ENCODE measurements at places on chromosomes 5 and 9.

DNA sequence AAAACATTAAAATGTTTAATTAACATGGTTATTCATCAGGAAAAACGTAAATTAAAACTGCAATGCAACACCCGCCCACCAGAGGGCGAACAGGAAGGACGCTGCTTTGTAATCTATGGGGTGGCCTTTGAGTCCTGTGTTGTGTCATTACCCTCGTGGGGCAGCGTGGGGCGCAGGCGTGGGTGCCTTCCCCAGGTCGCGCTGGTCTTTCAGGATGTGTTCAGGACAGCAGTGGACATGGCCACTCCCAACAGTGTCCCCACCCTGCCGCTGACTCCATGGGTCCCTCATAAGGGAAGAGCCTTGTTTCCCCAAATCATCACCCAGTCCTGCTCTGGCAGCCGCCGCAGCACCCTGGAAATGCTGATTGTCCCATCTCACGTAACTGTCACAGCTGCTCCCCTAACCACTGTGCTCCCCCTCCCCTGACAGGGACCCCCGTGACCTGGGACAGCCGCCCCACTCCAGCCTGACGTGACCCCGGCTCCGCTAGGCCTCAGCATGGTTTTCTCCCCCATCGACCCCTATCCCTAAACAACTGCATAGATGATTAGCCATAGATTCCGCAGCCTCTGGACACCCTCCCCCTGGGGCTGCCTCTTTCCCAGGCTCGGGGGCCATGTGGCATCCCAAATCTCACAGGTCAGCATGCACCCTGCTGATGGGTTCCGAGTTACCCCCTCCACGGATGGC lies 36.4 kb downstream of the GLT6D1 start:
- peak; percentile 68 for DNase-seq
- no peak overlapping the region for H3K4me3 ChIP-seq
- no peak overlapping the region for H3K27ac ChIP-seq
- no peaks in the 10 kb centered on the region for H3K4me1 ChIP-seq
- no peaks in the 10 kb centered on the region for H3K36me3 ChIP-seq

- peaks cover 14% of the 10 kb centered on the region for H3K4me1 ChIP-seq
- DNase-seq = no peak
- H3K27me3 ChIP-seq = no peaks in the 10 kb centered on the region
- H3K27ac ChIP-seq = no peak overlapping the region
Observed at GRCh38 chr5:177131352-177132135, 2.0 kb upstream of the NSD1 start.

- H3K4me1 ChIP-seq = no peaks in the 10 kb centered on the region
- H3K27ac ChIP-seq = no peak overlapping the region
- H3K36me3 ChIP-seq = no peaks in the 10 kb centered on the region
- no peak overlapping the region for H3K4me3 ChIP-seq
Observed at GRCh38 chr5:158992037-158992740, 107.5 kb downstream of the EBF1 start.

DNA sequence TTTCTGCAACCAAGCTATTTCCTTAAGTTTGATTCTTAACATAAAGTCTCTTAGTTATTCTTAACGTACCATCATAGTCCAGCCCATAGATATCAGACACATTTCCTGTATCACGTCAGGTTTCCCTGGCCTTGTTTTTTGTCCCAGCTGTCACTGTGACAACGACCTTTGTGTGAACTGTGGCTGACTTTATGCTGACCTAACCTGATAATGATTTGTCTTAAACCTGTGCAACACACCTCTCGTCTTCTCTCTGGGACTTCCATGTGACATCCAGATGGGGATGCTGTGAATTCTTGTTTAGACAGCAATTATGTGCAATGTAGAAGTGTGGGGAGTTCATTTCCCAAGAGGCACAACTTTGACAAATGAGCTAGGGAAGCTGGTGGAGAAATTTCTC lies 662.8 kb downstream of the PTPRD start:
- no peaks in the 10 kb centered on the region for H3K27me3 ChIP-seq
- peak; percentile 15 for DNase-seq
- no peaks in the 10 kb centered on the region for H3K36me3 ChIP-seq
- peaks cover 13% of the 10 kb centered on the region for H3K4me1 ChIP-seq
- H3K27ac ChIP-seq = no peak overlapping the region

GRCh38 chr9:35651956-35652828 lies 1.5 kb upstream of the SIT1 start:
- no peaks in the 10 kb centered on the region for H3K36me3 ChIP-seq
- peaks cover 2% of the 10 kb centered on the region for H3K4me1 ChIP-seq
- no peak overlapping the region for H3K27ac ChIP-seq
- H3K27me3 ChIP-seq = no peaks in the 10 kb centered on the region
- no peak for DNase-seq

- H3K4me1 ChIP-seq = no peaks in the 10 kb centered on the region
- H3K36me3 ChIP-seq = no peaks in the 10 kb centered on the region
- H3K27me3 ChIP-seq = peaks cover 8% of the 10 kb centered on the region
Observed at GRCh38 chr9:126125992-126126409, 200.6 kb upstream of the MVB12B start.

DNA sequence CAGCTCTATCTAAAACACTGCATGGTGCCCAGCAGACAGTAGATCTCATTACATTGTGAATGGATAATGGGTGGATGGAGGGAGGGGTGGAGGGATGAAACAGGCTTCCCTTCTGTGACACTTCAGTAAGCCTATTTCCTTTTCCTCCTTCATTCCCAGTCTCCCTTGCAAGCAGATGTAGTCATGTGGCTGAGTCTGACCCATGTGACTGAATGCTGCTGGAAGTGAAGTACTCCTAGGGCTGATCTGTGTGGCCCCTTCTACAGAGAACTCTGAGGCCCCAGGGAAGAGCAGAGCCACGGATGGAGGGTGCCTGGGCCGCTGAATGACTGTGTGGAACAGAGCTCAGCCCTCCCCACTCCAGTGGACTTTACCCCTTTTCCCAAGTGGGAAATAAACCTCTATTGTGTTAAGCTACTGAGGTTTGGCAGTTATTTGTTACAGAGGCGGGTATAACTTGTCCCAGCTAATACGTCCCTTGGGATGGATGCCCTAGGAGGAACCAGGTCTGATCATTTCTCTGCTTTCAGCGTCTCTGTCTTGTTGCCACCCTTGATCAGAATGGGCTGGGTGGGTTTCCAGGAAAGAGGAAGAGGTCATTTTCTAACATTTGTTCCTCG lies 176.1 kb upstream of the MVB12B start:
- H3K27me3 ChIP-seq = no peaks in the 10 kb centered on the region
- H3K36me3 ChIP-seq = no peaks in the 10 kb centered on the region
- H3K4me3 ChIP-seq = no peak overlapping the region
- no peak for DNase-seq

DNA sequence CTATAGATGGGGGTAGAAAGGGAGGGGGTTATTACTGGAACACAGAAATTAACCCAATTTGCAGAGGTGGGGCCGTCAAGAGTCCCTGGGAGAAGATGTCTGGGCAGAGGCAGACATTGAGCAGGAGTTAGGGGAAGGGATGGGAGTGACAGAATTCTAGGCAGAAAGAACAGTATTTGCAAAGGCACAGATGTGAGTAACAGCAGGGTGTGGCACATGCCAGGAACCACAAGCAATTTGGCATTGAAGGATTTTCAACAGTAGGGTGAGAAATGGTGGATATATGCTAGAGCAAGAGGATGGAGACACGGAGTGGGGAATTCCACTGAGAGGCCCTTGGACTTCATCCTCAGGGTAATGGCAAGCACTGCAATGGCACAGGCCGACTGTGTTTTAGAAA lies 71.6 kb upstream of the FRRS1L start:
- H3K27me3 ChIP-seq = peaks cover 62% of the 10 kb centered on the region
- no peak overlapping the region for H3K27ac ChIP-seq
- no peaks in the 10 kb centered on the region for H3K36me3 ChIP-seq
- no peaks in the 10 kb centered on the region for H3K4me1 ChIP-seq
- no peak overlapping the region for H3K4me3 ChIP-seq

- no peak for DNase-seq
- H3K27me3 ChIP-seq = no peaks in the 10 kb centered on the region
- no peak overlapping the region for H3K27ac ChIP-seq
- H3K4me3 ChIP-seq = no peak overlapping the region
Observed at GRCh38 chr5:96691503-96692303, 29.5 kb downstream of the CAST start.

DNA sequence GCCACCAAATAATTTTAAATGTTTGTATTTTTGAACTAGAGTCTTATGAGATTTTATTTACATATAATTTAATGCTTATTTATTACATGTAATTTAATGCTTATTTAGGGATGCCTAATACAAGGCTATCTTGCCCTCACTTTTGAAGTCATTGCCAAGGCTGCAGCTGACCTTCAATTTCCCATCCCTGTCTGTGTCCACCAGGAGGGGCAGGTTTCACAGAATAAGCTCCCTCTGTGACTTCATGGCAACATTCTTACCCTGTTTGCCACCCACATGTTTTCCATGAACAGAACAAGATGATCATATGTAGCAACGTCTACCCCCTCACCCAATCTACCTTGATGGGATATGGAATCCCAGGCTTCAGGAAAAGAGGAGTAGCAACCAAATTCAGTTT lies 27.0 kb downstream of the C5 start:
- H3K4me3 ChIP-seq = no peak overlapping the region
- peak; percentile 8 for DNase-seq
- no peaks in the 10 kb centered on the region for H3K27me3 ChIP-seq
- no peaks in the 10 kb centered on the region for H3K4me1 ChIP-seq
- H3K27ac ChIP-seq = no peak overlapping the region
- H3K36me3 ChIP-seq = no peaks in the 10 kb centered on the region

DNA sequence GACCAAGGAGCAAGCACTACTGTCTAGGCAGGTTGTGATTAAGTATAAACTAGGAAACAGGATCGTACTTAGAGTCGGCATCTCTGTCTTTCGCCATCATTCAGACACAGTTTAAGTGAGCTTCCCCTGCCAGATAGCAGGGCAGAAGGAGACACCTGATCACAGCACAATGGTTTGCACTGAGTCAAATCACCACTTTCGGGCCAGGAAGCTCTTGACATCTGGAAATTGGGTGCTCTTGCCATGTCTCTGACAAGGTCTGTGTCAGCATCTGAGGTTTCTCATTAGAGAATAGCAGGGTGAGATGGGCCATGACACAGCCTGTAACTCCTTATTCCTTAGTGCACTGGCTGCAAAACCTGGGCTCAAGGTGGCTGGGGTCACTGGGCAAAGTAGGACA lies 8.3 kb downstream of the ADRB2 start:
- no peaks in the 10 kb centered on the region for H3K36me3 ChIP-seq
- no peak overlapping the region for H3K27ac ChIP-seq
- H3K27me3 ChIP-seq = no peaks in the 10 kb centered on the region
- no peaks in the 10 kb centered on the region for H3K4me1 ChIP-seq
- DNase-seq = no peak
- H3K4me3 ChIP-seq = no peak overlapping the region

GRCh38 chr5:17317473-17317872 lies 100.0 kb downstream of the BASP1 start:
- DNase-seq = peak; percentile 5
- H3K27ac ChIP-seq = no peak overlapping the region
- H3K27me3 ChIP-seq = no peaks in the 10 kb centered on the region
- H3K4me1 ChIP-seq = peaks cover 23% of the 10 kb centered on the region

- no peaks in the 10 kb centered on the region for H3K36me3 ChIP-seq
- H3K27me3 ChIP-seq = no peaks in the 10 kb centered on the region
- H3K4me1 ChIP-seq = peaks cover 21% of the 10 kb centered on the region
- H3K27ac ChIP-seq = no peak overlapping the region
- DNase-seq = no peak
- no peak overlapping the region for H3K4me3 ChIP-seq
Observed at GRCh38 chr5:67200809-67201562, 4.4 kb upstream of the CD180 start.

DNA sequence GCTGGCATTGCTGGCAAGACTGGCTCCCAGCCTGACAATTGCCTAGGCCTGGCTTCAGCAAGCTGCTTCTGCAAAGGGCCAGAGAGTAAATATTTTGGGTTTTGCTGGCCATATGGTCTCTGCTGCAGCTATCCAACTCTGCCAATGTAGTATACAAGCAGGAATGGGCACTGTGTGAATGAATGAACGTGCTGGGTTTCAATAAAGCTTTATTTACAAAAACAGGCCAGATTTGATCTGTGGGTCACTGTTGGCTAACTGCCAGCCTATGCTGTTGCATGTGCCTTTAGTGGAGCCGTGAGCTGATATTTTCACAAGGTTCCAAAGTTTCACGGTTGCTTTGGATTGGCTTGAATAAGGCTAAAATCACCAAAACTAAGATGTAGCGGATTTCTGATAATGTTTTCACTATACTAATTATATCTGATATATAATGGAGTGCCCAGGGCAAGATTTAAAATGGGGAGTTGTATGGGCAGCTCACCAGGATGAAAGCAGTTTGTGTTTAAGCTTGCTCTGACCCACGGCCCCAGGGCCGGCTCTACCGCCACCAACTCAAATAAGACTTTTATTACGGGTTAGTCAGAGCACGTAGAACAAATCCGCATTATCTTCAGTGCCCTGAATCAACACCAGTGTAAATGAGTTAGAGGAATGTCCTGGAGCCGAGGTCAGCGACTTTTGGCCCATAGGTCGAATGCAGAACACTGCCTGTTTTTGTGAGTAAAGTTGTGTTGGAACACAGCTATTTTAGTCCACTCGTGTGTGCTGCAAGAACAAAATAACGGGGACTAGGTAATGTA lies 98.6 kb upstream of the DAP start:
- no peak for DNase-seq
- H3K27me3 ChIP-seq = no peaks in the 10 kb centered on the region
- H3K36me3 ChIP-seq = no peaks in the 10 kb centered on the region
- peaks cover 32% of the 10 kb centered on the region for H3K4me1 ChIP-seq
- no peak overlapping the region for H3K4me3 ChIP-seq
- no peak overlapping the region for H3K27ac ChIP-seq
